ENCODE measurements at places on chromosomes 7 and 10.
A peak's percentile ranks its signal among the peaks of the same experiment; 100 is the strongest.

GRCh38 chr7:63927261-63927660 lies 71.4 kb upstream of the ZNF722 start:
- H3K4me3 ChIP-seq = no peak overlapping the region
- H3K27me3 ChIP-seq = no peaks in the 10 kb centered on the region
- DNase-seq = no peak

- H3K4me3 ChIP-seq = no peak overlapping the region
- no peaks in the 10 kb centered on the region for H3K36me3 ChIP-seq
- peaks cover 21% of the 10 kb centered on the region for H3K4me1 ChIP-seq
- DNase-seq = no peak
Observed at GRCh38 chr7:2000153-2000687, 232.5 kb downstream of the MAD1L1 start.

GRCh38 chr10:11684717-11685645 lies 57.2 kb upstream of the ECHDC3 start:
- H3K36me3 ChIP-seq = no peaks in the 10 kb centered on the region
- DNase-seq = peak; percentile 86

DNA sequence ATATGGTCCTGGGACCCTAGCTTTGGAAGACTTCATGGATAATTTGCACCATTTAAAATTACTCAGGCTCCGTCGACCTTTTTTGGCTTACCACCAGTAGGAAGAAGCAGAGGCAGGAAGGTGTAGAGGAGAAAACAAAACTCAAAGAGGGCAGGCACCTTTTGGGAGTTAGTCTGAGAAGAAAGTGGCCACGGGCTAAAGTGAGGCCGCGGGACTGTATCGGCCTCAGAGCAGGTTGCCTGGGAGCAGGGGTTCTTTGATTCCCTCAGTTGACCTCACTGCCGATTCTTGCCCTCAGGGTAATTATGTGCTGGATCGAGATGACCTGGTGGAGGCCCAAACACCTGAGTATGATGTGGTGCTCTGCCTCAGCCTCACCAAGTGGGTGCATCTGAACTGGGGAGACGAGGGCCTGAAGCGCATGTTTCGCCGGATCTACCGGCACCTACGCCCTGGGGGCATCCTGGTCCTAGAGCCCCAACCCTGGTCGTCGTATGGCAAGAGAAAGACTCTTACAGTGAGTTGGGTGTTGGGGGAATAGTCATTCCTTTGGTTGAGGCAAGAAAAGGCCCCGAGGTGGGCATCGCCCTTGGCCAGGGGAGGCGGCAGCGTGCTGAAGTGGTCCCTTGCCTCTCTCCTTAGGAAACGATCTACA lies 3.1 kb downstream of the MEPCE start:
- H3K36me3 ChIP-seq = peaks cover 33% of the 10 kb centered on the region
- no peaks in the 10 kb centered on the region for H3K27me3 ChIP-seq
- H3K27ac ChIP-seq = no peak overlapping the region
- peaks cover 19% of the 10 kb centered on the region for H3K4me1 ChIP-seq

DNA sequence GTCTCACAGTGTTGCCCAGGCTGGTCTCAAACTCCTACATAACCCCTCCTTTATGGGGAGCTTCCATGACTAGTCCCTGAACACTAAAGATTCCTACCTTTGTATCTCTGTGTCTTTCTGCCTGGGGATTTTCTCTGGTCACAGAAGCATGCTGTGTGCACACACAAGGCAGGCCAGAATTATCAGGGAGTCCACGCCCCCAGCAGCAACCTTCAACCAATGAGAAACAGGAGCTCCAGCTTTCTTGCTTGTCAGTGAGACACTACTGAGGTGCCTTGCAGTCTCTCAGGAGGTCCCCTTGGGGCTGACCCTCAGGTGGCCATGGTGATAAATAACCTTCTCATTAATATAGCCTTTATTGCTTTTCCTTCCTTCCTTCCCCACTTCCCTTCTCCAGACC lies 45.1 kb upstream of the AUTS2 start:
- no peak overlapping the region for H3K4me3 ChIP-seq
- no peaks in the 10 kb centered on the region for H3K27me3 ChIP-seq
- no peak overlapping the region for H3K27ac ChIP-seq
- no peaks in the 10 kb centered on the region for H3K4me1 ChIP-seq
- no peak for DNase-seq

GRCh38 chr10:97708976-97709946 lies 4.3 kb upstream of the MARVELD1 start:
- H3K4me3 ChIP-seq = no peak overlapping the region
- no peaks in the 10 kb centered on the region for H3K36me3 ChIP-seq
- H3K4me1 ChIP-seq = peaks cover 7% of the 10 kb centered on the region
- H3K27ac ChIP-seq = no peak overlapping the region
- no peaks in the 10 kb centered on the region for H3K27me3 ChIP-seq

- H3K4me1 ChIP-seq = no peaks in the 10 kb centered on the region
- H3K4me3 ChIP-seq = no peak overlapping the region
- H3K27me3 ChIP-seq = no peaks in the 10 kb centered on the region
- DNase-seq = no peak
- H3K27ac ChIP-seq = no peak overlapping the region
- no peaks in the 10 kb centered on the region for H3K36me3 ChIP-seq
Observed at GRCh38 chr7:81669476-81670105, 100.3 kb downstream of the HGF start.

- peaks cover 13% of the 10 kb centered on the region for H3K4me1 ChIP-seq
- no peaks in the 10 kb centered on the region for H3K27me3 ChIP-seq
- H3K4me3 ChIP-seq = no peak overlapping the region
- H3K27ac ChIP-seq = peak overlapping the region; percentile 44
- H3K36me3 ChIP-seq = no peaks in the 10 kb centered on the region
Observed at GRCh38 chr7:73850781-73851207, 8.5 kb upstream of the METTL27 start.

DNA sequence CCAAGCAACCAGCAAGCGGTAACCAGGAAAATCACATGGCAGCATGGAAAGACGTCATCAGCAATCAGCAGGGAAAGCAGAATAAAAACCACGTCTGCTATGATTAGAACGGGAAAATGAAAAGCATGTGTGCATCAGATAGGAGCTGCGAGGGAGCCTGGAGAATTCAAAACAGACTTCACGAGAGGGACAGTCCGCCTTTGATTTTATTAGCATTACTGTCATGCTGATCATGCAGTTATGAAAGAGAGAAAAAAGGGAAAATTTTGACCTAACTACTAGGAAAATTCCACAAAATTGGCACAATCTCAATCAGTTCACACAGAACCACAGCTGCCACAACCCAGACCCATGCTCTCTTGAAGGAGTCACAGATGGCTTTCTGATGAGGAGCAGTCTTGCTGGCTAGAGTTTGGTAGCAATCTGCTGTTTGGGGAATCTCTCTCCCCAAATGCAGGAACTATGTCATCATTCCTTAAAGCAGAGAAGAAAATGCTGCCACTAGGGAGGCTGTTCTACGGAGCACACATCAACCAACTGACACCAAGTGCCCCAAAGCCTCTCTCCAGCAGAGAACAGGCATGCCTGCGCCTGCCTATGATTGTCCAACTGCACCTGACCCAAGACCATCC lies 295.9 kb downstream of the TNS3 start:
- H3K27me3 ChIP-seq = no peaks in the 10 kb centered on the region
- H3K36me3 ChIP-seq = peaks cover 52% of the 10 kb centered on the region
- DNase-seq = peak; percentile 38
- H3K27ac ChIP-seq = no peak overlapping the region
- peaks cover 15% of the 10 kb centered on the region for H3K4me1 ChIP-seq

DNA sequence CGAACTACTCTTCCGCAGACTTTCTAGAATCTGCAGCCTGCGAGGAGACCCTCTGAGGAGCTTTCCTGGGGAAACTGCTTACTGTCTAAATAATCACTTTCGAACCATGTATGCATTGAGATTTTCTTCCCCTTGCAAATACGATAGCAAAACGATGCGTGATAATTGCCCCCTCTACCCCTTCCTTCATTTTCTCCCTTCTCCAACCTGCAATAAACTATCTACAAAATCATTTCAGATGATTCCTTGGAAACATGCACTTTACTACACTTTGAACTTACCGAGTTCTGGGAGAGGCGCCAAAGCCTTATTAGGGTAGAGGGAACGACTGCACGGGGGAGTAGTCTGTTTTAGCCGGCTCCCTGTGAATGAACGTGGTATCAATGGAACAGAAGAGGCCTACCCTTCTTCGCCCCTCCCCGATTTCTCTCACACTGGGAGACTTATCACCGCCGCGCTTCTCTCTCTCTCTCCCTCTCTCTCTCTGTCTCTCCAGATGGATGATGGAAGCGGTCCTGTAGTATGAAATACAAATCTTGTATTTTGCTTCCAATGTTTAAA lies at the start of gene FGFBP3:
TSS of gene FGFBP3 (minus strand) at position 370 of the 561 bp plus-strand sequence. CDS start 517 bp downstream, outside the sequence.
- H3K4me1 ChIP-seq = peaks cover 6% of the 10 kb centered on the region
- peaks cover 2% of the 10 kb centered on the region for H3K36me3 ChIP-seq
- no peak for DNase-seq
- H3K27ac ChIP-seq = peak within 1 kb of the TSS; percentile 43

DNA sequence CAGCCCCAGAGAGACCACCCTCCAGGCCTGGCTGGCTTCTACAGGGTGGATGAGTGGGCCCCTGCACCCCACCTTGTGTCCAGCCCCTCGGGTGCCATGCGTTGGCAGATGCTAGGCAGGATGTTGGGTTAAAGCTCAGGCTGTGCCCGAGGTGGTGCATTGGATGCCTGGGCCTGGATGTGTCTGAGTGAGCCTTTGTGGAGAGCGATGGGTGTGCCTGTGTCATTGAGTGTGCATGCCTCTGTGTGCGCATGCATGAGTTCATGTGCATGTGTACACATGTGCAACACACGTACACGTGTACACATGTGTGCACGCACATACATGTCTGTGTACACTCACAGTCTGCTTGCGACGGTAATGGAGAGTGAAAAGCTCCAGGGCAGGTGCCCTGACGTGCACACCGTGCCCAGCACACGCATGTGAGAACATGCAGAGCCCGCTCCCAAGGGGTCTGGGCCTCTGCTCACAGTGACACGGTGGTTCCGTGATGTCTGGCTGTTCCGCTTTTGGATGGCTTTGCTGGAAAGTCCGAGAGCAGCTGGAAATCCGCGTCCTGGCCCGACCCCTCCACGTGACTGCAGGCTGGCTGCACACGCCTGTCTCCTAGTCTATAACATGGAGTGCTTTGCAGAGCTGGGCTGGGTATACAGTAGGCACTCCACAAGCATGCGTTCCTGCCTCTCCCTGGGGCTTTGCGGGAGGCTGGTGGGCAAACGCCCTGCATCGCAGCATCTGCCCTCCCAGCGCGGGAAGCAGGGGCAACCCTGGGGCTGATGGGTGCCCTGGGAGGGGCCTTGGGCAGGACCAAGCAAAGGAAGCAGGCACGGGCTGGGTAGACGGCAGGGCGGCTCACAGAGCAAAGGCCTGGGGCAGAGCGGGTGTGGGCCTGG lies 36.9 kb downstream of the ELFN1 start:
- DNase-seq = no peak
- H3K27me3 ChIP-seq = no peaks in the 10 kb centered on the region
- no peak overlapping the region for H3K27ac ChIP-seq
- peak overlapping the region; percentile 15 for H3K4me3 ChIP-seq
- H3K4me1 ChIP-seq = no peaks in the 10 kb centered on the region

DNA sequence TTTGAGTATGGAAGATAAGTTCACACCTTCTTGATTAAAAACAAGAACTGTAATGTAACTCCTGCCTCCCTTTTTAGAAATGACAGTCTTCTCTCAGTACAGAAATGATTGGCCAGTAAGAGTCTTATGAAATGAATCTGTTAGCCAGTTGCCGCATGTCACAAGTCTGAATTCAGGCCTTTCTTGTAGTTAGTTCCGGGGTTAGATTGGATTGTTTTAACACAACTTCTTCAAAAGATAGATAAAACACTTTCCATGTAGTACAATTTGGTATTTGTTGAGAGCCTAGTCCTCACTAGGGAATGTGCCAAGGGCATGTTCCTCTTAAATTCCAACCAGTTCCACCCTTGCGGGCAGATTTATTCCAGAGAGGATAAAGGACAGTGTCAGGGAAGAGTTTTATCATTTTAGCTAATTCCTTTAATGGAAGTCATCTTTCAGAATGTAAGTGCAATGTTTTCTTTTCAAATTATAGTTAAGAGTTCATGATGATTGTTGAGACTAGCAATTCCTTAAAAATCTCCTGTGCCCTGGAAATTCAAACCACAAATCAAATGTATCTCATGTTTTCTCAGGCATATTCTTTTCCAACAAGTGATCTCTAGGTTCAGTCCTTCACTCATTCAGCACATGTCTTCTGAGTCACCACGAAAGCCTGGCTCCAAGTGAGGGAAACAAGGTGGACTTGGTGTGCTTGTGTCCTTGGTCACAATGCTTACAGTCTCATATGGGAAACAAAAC lies 4.1 kb downstream of the FHIP2A start:
- H3K27me3 ChIP-seq = no peaks in the 10 kb centered on the region
- H3K27ac ChIP-seq = no peak overlapping the region
- peak; percentile 90 for DNase-seq
- no peak overlapping the region for H3K4me3 ChIP-seq
- H3K4me1 ChIP-seq = peaks cover 11% of the 10 kb centered on the region
- peaks cover 2% of the 10 kb centered on the region for H3K36me3 ChIP-seq
